Upper lobe of right lung (tissue), 1 donor: ENCODE measurements at places on chromosomes 16 and 17. TPM values are rescaled to one million over a fixed set of nuclear protein-coding genes. Genes with fewer than 3 reads are reported as not detected.

DNA sequence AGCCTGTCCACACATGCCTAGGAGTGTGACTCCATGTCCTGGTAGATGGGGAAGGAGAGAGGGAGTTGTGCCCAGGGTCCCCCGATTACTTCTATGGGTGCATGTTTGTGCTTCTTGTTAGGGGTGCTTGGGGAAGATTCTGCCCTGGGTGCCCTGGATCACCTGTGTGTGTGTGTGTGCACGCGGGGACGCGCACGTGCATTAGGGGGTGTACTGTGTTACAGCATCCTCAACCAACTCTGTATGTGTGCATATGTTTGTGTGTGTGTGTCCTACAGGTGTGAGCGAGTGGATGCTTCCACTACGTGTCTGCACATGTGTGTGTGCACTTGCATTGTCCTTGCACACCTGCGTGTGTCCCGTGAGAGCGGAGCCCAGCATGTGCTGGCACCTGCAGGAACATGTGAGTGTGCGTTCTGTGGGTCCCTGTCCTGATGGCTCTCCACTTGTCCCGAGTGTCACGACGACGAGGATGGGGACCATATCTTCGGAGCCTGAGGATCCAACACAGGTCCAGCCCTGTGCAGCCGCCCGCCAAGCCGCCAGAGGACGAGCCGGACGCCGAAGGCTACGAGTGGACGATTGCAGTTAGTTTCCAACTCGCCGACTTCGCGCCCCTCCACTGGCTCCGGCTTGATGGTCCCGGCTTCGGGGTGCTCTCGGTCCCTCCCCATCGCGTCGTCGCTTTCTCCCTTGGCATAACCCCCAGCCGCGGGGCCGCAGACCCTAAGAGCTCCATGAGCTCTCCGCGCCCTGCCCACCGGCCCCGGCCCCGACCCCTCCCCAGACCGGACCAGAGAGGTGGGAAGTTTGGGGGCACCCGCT lies 6.0 kb upstream of the TBC1D3B start:
- H3K27ac ChIP-seq: peak overlapping the region; percentile 76
- H3K36me3 ChIP-seq: no peaks in the 10 kb centered on the region
- DNase-seq: peak; percentile 66
- peaks cover 6% of the 10 kb centered on the region for H3K4me1 ChIP-seq
- H3K4me3 ChIP-seq: peak overlapping the region; percentile 60

Gene PLCD3
- 37.0 TPM for total RNA-seq

- H3K4me3 ChIP-seq: no peak overlapping the region
- no peaks in the 10 kb centered on the region for H3K36me3 ChIP-seq
- H3K27ac ChIP-seq: no peak overlapping the region
- DNase-seq: no peak
- no peaks in the 10 kb centered on the region for H3K27me3 ChIP-seq
Observed at GRCh38 chr17:67425571-67426160, 48.6 kb downstream of the PITPNC1 start.

- peaks cover 25% of the 10 kb centered on the region for H3K36me3 ChIP-seq
- no peaks in the 10 kb centered on the region for H3K27me3 ChIP-seq
- H3K4me1 ChIP-seq: peaks cover 17% of the 10 kb centered on the region
- H3K4me3 ChIP-seq: no peak overlapping the region
Observed at GRCh38 chr16:4609200-4610010, 5.3 kb downstream of the UBALD1 start.

DNA sequence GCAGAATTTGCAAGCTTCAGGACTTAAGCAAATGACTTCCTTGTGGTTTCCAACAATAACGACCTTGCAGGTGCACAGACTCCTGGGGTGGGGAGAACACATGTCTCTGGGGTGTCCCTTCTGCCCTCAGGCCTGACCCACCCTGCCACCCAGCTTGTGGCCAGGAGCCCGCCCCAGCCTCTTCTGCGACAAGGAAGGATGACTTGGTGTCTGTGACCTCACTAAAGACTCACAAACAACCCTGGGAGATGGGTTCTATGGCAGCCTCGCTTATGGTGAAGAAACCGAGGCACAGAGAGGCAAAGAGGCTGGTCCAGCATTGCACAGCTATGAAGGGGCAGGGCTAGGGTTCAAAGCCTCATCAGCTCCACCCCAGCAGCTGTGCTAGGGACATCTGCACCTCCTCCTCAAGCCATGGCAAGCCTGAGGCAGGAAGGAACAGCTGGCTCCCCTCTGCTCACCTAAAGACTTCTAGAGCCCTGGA lies 2.6 kb downstream of the ATP2A3 start:
- peaks cover 8% of the 10 kb centered on the region for H3K27me3 ChIP-seq
- no peaks in the 10 kb centered on the region for H3K36me3 ChIP-seq
- DNase-seq: no peak
- no peak overlapping the region for H3K4me3 ChIP-seq
- H3K27ac ChIP-seq: no peak overlapping the region
